A172 (cell line): ENCODE measurements at places on chromosomes 13 and 19. TPM values are rescaled to one million over a fixed set of nuclear protein-coding genes. Genes with fewer than 3 reads are reported as not detected.

Gene TIMM13
- total RNA-seq, result 85.0 and 110 TPM in 2 replicates

Gene ACP7
- total RNA-seq, result 0.03 and 0.31 TPM in 2 replicates

Gene ZNF69
- total RNA-seq, result not detected in 2 replicates

Gene KLK4
- not detected in 2 replicates for total RNA-seq

Gene ATP8A2
- 1.1 and 1.2 TPM in 2 replicates for total RNA-seq

Gene TEX29
- not detected in 2 replicates for total RNA-seq

GRCh38 chr19:41957838-41958366 lies 1.2 kb downstream of the RABAC1 start:
- peak; percentile 88 for DNase-seq

GRCh38 chr13:24680258-24680920 lies at the start of gene ATP12A:
Gene ATP12A, plus strand, starts transcription at chr13:24680408. Its CDS starts 336 bp downstream, at chr13:24680744.
- DNase-seq, result no peak

DNA sequence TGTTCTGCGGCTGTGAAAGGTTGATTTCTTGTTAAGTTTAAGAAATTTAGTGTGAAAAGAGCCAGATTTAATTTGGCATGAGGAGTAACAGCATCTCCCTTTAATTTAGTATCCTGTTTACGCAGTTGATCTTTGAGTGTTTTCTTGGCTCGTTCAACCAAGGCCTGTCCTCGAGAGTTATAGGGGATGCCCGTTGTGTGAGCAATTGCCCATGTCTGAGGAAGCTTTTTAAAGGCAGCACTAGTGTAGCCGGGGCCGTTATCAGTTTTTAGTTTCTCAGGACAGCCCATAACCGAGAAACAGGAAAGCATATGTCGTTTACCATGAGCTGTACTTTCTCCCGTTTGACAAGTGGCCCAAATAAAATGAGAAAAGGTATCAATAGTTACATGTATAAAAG lies 47.5 kb upstream of the ZNF43 start:
- DNase-seq, result no peak

DNA sequence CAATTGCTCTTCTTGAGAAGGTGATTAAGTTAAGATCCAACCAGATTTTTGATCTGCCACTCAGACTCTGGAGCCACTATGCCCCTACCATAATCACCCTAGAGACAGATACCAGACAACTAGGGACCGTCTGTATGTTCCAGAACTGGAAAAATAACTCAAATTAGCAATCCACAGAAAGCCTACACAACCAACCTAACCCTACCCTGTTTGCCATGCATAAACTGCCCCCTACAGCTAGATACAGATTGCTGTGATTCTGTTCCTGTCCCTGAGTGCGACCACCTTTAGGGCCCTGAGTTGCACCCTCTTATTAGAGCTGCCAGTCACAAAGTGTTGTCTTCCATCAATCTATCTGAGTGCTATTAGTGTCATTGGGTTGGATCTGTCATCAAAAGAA lies 929.8 kb upstream of the SLITRK1 start:
- DNase-seq, result no peak

DNA sequence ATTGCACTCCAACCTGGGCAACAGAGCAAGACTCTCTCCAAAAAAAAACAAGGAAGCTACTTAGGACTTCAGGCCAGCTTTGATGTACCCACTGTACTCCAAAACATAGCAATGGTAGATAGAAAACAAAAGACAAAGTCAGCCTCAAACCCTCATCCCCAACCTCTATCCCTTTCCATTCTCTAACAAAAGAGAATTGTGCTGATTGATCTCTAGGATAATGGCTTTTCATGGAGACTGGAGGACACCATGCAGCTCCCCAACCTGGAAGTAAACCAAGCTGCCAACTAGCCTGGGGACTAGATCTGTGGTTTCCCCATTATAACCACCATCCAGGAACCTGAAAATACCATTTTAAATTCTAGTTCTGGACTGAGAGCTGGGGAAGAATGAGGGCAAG lies 4.3 kb upstream of the ZDHHC20 start:
- no peak for DNase-seq

- DNase-seq, result peak; percentile 22
These were observed 186.2 kb upstream of the PCDH9 start for GRCh38 chr13:67416047-67416925.

DNA sequence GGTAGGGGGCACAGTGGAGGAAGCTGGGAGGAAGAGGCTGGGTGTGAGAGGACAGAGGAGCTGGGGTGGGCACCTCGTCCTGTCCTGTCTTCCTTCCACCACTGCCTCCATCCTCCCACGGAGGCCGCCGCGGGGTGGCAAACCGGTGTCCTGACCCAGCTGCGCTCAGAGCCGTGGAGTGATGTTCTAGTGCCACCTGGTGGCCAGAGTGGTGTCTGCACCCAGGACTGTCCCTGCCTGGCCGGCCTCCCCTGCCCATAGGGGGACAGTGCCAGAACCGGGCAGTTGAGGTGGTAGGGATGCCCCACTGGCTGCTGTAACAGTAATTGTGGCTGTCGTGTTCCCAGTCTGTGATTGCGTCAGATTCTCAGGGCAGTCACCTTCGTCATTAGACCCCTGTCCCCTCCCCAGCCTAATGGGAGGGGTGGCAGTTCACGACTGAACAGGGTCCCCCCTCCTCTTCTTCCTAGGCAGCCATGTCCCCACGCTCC lies 11.1 kb upstream of the ARRDC2 start:
- DNase-seq, result peak; percentile 69

DNA sequence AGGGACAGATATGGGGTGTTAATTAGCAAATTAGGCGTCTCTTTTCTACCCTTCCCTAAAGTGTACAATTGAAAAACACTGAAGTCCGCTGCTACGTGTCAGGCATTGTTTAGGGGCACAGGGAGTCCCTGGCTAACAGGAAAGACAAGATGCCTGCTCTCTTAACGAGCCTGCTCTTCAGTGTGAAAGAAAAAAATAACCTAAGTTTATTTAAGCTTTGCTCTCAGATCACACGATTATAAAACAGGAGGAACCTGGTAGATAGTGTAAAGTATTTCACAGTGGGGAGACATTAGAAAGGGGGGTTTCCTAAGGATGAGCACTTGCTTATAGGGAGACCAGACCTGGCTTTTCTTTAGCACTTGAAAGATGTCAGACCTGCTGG lies 38.7 kb downstream of the IGFL2 start:
- DNase-seq, result no peak

DNA sequence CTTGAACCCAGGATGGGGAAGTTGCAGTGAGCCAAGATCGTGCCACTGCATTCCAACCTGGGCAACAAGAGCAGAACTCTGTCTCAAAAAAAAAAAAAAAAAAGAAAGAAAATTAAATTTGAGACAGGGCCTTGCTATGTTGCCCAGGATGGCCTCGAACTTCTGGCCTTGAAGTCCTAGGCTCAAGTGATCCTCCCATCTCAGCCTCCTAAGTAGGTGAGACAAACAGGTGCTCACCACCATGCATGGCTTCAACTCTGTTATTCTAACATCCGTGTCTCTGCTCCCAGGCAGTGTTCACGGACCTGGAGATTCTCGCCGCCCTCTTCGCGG lies 40.3 kb downstream of the PDE4A start:
- no peak for DNase-seq

GRCh38 chr19:6743066-6743465 lies 3.6 kb downstream of the TRIP10 start:
- no peak for DNase-seq

- no peak for DNase-seq
These were observed 11.5 kb upstream of the MTRF1 start for GRCh38 chr13:41274881-41275280.

DNA sequence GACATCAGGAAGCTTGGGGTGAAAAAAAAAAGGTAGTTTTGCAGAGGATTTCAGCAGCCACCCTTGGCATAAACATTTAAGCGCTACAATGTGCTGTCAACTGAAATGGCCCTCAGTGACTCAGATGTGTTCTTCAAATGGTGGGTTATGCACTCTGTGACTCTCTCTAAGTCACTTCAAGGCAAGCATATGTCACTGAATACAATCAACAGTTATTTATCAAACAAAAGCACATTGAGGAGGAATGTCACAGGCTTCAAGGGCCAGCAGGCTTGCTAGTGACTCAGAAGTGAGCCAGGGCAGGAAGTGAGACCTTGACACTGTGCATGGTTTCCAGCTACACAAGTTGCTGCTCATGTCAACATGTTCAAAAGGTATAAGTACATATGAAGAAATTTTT lies 523.7 kb upstream of the HTR2A start:
- DNase-seq, result no peak

- no peak for DNase-seq
These were observed 67.8 kb downstream of the RXFP2 start for GRCh38 chr13:31807090-31807541.

- DNase-seq, result no peak
These were observed 31.5 kb upstream of the PABPC3 start for GRCh38 chr13:25064396-25064795.
